ENCODE measurements at places on chromosomes 5 and 9. TPM values are rescaled to one million over a fixed set of nuclear protein-coding genes. Genes with fewer than 3 reads are reported as not detected.

GRCh38 chr5:4570047-4570995 is 569.8 kb upstream of the ADAMTS16 start:
- no peak for DNase-seq

GRCh38 chr9:13734601-13735000 is 455.1 kb upstream of the MPDZ start:
- no peak for DNase-seq

DNA sequence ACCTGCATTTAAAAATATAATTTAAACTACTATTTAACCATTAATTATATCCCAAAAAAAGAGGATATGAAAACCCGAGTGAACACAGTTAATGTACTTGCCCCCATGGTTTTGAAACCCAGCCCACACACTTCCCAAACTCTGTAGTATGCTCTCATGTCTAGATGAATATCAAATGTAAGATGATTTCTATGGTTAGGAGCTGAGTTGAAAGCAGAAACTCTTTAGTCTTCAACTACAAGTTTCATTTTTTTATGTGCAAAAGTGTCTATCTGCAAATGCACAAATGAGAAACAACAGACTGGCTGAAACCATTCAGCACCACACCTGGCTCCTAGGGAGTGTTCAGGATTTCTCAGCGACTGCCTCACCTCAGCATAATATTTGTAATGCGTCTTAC is 183.3 kb downstream of the SEMA5A start:
- DNase-seq, result no peak

DNA sequence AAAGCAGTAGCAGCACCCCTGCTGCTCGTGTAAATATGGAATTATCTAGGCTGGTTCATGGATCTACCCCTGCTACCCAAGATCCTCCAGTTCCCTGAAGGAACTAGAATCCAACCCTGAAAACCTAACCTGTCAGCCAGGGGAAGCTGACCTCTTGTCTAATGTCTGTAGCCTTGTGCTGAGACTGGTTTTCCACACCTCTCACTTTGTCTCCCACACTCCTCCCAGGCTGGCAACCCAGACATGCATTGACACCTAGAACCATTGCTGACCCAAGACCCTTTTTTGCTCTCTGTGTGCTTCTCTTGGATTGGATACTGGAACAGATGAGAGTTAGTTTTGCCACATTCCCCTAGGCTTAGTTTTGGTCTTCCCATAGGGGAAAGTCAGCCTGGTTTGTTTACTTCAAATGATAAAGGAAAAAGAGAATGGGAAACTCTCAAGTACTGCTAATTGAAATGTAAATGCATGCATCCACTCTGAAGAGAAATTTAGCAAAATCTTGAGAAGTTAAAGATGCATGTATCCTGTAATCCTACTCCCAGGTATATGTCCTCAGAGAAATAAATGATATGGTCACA is 36.6 kb upstream of the NR4A3 start:
- no peak for DNase-seq

DNA sequence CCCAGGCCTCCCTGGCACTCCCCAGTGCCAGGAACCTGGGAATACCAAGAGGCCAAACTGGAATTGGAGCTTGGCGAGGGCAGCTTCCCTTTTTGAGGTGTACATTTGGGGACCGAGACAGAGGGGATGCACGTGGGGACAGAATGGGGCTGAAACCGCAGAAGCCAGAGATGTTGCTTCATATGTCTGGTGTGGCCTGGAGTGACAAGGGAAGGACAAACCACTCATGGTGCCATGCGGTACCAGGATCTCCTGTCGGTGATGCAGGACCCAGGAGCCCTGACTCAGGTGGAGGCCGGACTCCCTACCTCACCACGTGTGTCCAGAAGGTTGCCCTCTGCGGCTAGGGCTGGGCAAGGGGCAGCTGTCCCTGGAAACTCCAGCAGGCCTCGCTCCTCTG is 4.0 kb upstream of the CSF2 start:
- DNase-seq, result no peak

DNA sequence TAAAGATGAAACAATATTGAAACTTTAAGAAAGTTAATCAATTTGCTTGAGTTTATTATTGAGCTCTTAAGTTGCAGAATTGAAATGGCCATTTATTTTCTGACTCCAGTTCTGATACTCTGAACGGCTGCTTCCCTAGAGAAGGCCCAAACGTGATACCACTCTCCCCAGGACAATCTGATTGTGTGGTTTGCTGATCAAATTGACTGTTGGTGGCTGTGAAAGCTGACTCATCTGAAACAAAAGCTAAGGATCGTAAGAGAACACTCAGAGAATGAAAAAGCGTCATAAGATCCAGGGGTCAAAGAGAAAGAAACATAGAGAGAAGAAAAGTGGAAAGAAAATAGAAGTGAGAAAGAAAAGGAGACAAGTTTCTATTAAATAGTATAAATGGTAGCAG is 147.2 kb downstream of the IZUMO3 start:
- no peak for DNase-seq

DNA sequence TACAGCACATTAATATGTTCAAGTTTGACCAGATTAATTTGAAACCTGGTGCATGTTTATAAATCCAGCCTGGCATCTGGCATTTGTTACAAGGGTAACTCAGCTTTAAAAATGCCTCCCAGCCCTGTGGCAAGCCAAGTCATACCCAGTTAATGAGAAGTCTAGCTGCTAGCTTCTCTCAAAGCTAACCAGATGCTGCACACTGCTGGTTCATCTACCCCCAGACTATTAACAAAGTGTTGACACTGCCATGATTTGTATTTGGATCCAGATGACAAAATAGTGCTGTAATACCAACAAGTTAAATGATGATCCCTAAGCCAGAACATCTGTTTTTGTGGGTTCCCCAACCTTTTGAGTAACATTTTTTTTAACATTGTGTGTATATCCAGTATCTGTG is 573.7 kb upstream of the DAB2 start:
- DNase-seq, result no peak

DNA sequence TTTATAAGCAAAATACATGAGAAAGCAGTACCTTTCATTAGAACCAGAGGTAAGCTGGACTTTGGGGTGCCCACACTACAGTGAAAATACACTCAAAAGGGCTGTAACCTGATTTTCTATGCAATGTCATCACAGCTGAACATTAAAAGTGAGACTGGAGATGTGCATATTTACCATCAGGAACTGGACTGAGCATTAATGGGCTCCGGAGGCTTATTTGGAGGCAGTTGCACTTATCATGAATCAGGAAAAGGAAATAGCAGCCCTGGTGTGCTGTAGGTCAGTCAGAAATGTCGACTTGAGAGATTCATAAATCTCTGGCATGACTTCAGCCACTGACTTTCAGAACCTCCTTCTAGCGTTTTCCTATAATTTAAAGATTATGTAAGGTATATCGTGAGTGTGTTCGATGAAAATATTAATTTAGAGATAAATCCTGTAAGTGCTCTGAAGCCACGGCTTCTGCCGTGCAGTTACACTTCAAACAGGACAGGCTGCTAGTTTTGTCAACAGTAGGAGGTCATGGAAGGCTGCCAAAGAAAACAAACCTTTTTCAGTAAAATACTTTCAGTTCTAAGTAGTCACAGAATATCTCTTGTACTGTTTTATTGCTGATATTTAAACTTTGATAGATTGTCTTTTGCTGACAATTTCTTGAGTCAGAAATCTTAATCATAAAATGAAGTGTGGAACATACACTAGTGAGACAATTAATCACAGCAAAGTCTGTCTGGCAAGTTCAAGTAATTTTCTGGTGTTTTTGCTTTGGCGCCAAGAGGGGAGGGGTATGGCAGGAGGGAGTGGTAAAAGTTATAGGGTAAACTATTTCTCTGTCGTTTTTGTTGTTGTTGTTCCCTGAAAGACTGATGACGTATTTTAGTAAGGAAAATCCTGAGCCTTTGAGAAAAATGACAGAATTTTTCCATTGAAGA is 939.7 kb downstream of the NR2F1-AS1 start:
- DNase-seq, result peak; percentile 31

- no peak for DNase-seq
Observed at GRCh38 chr9:113185271-113185670, 34.5 kb downstream of the SLC31A2 start.

The LHX3 gene
- not detected for polyA plus RNA-seq

- no peak for DNase-seq
Observed at GRCh38 chr5:74248576-74248975, 392.0 kb downstream of the ENC1 start.

DNA sequence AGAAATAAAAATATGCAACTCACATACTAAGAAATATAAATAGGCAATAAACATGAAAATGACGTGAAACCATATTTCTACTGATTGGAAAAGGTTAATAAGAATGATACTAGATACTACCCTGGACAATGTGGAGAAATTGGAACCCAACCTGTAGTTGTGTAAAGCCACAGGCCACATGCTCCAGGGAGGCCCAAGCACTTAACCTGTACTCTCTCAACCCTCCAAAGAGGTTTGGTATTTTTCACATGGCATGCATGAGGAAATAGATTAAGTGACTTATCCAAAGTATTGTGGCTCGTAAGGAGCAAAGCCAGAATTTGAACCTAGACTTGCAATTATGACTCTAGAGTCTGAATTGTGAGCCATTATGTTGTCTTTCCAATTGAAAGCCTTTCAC is 13.4 kb downstream of the LIFR start:
- no peak for DNase-seq

DNA sequence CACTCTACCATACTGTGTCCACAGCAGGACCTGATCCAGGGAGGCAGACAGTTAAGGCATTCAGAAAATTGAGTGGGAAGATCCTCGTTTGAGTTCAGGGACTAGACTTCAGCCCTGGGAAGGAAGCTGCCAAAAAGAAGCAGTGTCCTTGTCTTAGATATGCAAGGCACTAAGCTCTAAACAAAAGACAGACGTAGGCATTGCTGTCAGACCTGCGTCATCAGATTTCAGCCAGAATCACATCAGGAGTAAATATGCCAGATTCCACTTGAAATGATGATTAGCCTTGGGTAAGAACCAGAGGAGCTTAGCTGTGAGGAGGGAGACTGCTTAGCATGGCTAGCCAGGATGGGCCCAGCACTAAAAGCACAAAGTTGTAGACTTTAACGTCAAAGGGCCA is 56.7 kb downstream of the MAMDC2 start:
- no peak for DNase-seq

The CCDC192 gene
- 0.48 TPM for polyA plus RNA-seq

DNA sequence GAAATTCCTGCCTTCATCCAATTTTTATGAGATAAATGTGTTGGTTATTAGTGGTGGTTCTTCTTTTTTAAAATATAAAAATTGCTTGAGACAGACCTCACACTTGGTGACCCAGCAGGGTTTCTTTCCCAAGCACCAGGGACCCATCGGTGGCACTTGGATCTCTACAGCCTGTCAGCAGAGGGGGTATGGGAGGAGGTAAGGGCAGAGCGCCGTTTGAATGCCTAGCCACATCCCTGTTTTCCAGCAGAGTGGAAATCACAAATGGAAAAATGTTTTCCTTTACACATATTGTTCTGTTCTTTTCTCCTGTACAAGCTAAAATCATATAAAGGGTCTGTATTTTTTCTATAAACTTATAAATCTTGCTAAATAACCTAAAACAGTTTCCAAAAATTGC is 248.0 kb downstream of the NR3C1 start:
- DNase-seq, result no peak

Measured in forelimb muscle (tissue), 1 donor.